Fibroblast of the aortic adventitia (primary cell): ENCODE measurements at places on chromosomes 6 and 20. TPM values are rescaled to one million over a fixed set of nuclear protein-coding genes. Genes with fewer than 3 reads are reported as not detected.

DPM1 gene
- 52.3 and 70.8 TPM in 2 replicates for total RNA-seq

SLCO4A1 gene
- 0.72 and 0.90 TPM in 2 replicates for total RNA-seq

FLRT3 gene
- 0.54 and 5.9 TPM in 2 replicates for total RNA-seq

SIRPD gene
- total RNA-seq = not detected in 2 replicates

SGK2 gene
- 0.09 TPM in 1 of 2 replicates, not detected in the other for total RNA-seq

TBXT gene
- total RNA-seq = not detected in 2 replicates

GNAS-AS1 gene
- total RNA-seq = 0.25 and 0.81 TPM in 2 replicates

GRCh38 chr6:107657755-107658461, 166.2 kb downstream of the SCML4 start:
- peak; percentile 71 for DNase-seq

DNA sequence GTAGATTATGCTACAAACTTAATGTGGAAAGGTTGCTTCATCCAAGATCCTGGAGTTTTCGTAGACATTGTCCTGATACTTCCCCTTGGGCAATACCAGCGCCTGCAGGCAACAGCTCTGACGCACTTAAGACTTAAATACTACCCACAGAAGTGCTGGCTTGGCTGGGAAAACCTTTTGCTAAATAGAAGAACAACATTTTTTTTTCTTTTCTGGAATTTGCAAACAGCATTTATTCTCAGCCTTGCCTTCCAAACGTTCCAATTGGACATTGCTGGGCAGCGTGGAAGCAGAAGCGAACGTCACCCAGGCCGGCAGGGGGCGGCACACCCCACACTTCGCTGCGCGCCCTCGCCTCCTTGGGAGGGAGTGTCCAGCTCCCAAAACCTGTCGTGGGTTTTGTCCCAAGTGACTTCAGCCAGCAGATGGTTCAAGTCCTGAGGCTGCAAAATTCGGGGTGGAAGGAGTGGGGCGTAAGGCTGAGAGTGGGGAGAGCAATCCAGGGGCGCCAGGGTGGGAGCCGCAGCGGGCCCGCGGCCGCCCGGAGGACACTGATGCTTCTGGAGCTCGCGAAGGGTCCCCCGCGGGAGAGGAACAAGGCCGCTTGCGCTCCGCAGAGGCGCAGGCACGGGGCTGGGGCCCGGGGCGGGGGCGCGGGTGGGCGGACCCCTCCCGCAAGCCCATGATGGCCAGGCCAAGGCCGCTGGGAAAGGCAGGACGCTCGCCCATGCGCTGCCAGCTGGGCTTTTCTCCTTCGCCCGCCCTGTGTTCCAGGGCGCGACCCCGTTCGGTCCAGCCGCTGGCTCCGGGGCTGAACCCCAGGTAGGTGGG, 60.8 kb upstream of the MAP3K4 start:
- peak; percentile 88 for DNase-seq

GRCh38 chr6:35603326-35604202, 85.2 kb downstream of the FKBP5 start:
- DNase-seq = no peak

DNA sequence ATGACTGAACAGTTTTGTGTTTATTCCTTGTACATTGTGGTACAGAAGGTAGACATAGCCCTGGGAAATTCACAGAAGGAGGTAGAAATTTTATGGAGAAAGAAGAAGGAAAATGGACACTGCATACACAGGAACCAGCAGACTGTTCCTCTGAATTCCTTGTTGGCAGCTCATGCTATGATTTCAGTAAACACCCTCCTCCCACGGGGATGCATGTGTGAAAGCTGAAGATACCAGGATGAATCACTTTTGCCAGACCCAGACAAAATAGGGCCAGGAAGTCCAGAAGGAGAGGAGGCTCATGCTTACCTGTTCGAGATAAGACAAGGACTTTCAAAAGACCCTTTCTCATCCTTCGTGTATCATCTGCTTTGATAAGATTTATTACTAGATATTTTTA, 110.3 kb upstream of the GGTLC1 start:
- DNase-seq = peak; percentile 66

DNA sequence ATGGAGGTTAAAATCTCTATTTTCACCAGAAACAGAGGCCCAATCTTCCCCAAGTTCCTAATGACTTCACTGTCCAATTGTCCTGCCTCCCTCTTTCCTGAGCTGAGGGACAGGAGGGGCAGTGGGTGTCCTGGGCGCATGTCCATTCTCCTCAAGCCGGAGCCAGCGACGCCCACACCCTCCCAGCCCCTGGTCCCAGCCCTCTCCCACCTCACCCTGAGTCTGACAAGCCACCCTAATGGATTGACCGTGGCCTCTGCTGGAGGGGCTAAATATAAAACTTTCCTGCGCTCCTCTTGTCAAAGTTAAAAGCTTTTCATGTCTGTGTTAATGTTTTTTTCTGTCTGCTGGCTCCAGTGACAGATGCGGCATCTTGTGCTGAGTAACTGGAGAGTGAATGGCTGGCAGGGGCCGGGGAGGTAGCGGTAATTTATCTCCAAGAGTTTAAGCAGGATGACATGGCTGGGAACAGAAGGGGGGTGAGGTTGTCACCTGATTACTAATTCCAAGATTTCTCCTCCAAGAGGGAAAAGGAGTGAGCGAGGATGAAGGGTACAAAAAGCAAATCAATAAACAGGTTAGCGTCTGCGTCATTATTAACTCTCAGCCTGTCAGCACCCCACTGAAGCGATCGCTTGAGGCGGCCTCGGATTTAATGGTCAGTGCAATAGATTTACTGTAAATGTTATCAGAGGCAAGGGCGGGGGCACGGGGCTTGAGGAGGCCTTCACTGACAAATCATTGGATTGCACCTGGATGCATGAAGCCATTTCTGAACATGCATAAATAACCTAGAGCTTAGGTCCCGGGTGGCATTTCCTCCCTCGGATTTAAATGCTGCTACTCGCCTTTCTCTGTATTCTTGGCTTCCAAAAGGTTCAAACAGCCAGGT, 118.1 kb upstream of the MAFB start:
- no peak for DNase-seq

DNA sequence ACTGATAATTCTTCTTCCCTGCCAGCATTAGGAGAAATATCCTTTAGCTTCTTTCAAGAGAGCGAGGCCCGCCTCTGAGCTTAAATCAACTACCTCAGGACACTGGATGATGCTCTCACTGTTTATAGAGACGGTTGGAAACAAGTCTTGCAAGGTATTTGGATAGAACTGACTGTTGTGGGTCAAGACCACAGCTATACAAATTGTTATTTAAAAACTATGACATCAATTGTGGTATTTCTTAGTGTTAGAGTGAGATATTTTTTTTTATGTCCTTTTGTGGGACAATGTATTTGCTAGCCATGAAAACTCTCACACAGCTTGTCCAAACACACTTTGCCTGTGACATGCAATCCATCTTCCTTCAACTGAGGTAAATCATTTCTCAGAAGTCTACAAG, 136.3 kb upstream of the PHACTR1 start:
- DNase-seq = no peak

DNA sequence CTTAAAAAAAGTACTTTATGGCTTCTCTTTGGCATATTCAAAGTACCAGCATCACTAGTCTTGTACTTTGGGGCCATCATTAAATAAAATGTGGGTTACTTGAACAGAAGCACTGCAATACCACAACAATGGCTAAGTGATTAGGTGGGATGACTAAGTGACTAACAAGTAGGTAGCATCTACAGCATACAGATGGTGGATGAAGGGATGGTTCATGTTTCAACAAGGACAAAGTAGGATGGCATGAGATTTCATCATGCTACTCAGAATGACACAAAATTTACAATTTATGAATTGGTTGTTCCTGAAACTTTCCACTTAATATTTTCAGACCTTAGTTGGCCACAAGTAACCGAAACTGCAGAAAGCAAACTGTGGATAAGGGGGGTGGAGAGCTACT, 7.7 kb downstream of the MPC1 start:
- DNase-seq = peak; percentile 28

GRCh38 chr6:25553502-25553901, 98.5 kb upstream of the SCGN start:
- DNase-seq = peak; percentile 27

- DNase-seq = no peak
Measured at GRCh38 chr6:129473546-129473945, 236.4 kb downstream of the ARHGAP18 start.

DNA sequence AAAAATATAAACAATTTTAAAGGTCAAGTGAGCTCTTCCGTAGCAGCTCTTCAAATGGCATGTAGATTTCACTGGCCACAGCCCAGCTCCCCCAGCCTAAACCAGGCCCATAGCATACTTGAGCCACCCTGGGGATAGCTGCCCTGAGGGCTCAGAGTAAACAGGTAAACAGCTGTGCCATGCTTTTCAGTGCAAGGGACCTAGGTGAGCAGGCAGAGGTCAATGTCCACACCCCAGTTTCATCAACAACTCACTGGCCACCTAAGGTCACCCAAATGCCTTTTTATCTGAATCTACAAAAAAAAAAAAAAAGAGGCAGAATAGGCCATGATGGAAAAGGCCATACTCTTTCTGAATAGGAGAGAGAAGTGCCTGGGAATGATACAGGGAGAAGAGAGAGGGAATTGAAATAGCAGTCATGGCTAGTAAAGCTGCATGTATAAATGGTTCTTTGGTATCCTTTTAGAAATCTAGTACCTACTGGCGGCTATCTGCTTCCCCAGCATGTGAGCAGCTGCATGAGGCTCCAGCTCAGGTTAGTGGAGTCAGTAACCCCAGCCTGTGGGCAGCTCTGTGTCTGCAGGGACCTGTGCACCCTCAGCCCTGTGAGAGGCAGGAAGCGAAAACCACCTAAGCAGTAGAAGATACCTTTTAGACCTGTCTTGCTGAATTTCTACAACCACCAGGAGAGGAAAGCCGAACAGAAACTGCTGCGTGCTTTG, 77.0 kb downstream of the FOXA2 start:
- no peak for DNase-seq

GRCh38 chr6:10406556-10406955, 8.3 kb downstream of the TFAP2A start:
- no peak for DNase-seq

- DNase-seq = no peak
Measured at GRCh38 chr20:20680991-20681508, 31.4 kb downstream of the RALGAPA2 start.

- DNase-seq = no peak
Measured at GRCh38 chr6:55774286-55775028, 100.9 kb downstream of the BMP5 start.

DNA sequence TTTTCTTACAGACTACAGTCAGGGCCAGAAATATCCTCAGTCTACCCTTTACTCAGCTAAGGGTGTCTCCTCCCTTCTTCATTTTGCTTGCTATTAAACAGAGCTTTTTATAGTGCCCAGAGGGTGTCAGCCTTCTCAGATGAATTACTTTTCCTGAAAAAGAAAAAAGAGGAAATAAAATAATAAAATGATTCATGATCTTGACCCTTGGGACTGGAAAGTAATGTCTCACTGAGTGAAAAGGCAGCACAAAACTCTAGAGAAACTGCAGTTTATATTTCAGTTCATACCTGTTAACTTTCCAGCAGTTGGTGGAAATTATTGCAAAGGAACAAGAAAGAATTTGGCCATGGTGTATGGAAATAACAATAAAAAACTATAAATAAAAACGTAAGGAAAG, 170.6 kb downstream of the IBTK start:
- DNase-seq = peak; percentile 45

- DNase-seq = peak; percentile 15
Measured at GRCh38 chr20:57717797-57718196, 8.0 kb upstream of the PMEPA1 start.

DNA sequence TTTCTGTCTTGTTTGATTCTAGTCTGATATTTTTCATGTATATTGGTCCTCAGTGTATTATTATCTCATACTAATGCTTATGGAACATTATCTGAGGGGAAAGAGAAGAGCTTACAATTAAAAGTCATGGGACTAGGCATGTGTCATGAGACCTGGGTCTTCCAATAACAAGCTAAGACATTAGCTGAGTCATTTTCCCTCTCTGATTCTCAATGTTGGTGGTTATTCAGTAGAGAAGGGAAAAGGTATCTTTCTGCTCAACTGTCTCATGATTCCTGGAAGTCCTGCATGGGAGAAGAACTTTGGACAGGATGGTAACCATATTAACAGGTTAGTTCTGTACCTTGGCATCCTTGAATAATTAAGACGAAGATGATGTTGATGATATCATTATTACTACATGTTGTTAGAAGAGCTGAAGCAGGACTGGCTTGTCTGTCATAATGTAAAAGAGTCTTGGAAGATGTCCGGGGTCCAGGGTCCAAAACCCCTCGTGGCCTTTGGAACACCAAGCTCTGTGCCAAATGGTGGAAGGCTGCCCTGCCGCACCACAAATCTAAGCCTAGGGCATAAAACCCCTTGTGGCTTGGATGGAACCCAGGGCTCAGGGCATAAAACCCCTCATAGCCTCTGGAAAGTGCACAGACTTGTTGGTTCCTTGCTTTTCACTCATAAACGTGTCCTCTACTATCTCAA, 19.1 kb downstream of the TRIM38 start:
- DNase-seq = no peak

- DNase-seq = no peak
Measured at GRCh38 chr6:21158149-21158548, 435.4 kb upstream of the SOX4 start.

- no peak for DNase-seq
Measured at GRCh38 chr20:18637224-18637623, 49.4 kb downstream of the DTD1 start.

GRCh38 chr20:60249436-60249835, 291.2 kb downstream of the CDH26 start:
- DNase-seq = peak; percentile 87

DNA sequence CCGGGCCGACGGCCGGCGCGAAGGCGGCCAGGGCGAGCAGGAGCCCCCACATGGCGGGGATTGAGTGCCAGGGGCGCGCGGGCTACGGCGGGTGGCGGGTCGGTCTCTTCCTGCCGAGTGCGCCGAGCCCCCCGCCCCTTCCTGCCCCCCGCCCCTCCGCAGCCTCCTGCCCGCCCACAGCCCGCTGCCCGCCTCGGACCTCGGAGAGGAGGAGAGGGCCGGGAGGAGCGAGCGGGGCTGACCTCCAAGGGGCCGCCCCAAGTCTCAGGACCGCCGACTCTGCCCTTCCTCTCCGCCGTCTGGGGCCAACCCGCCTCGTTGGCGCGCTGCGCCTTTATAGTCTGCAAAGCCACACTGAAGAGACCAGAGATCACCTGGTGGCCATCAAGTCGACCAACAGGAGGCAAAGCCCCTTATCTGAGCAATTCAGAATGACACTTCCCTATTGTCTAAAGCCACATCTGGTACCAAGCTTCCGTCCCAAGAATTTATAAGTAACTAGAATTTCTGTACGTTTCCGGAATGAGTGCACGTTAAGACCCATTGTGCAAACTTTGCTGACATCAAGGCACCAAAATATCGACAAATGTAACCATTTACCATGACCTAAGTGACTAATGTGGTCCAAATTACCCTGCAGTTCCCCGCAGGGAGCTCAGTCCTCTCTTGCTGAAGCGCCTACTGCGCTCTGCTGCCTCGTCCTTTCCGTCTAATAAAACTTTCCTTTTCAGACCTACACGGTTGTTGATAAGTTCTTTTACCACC, at the start of gene CPXM1:
CPXM1 (minus strand) TSS at position 107 of the 765 bp plus-strand sequence; CDS start at position 52, 55 bp downstream.
- DNase-seq = no peak

GRCh38 chr20:52422574-52423336, 231.2 kb upstream of the ZFP64 start:
- no peak for DNase-seq

GRCh38 chr6:142489722-142490610, 188.2 kb downstream of the ADGRG6 start:
- peak; percentile 49 for DNase-seq
